ENCODE measurements at places on chromosomes 2 and 18.
A peak's percentile ranks its signal among the peaks of the same experiment; 100 is the strongest.

DNA sequence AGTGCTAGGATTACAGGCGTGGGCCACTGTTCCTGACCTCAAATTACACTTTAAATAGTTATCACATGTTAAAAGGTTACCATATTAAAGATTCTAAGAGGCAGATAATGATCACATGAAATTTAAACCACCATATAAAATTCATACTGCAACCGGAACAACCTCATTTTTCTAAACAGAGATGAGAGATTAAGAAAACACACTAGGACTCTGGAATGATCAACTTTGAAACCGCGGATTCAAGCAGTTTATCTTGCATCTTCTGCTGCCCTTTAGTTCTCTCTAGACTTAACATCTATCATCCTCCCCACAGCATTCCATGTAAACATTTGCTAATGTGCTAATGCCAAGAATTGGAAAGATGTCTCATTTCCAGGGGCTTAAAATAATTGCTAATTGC is 115.8 kb downstream of the PIGN start:
- no peak for DNase-seq

DNA sequence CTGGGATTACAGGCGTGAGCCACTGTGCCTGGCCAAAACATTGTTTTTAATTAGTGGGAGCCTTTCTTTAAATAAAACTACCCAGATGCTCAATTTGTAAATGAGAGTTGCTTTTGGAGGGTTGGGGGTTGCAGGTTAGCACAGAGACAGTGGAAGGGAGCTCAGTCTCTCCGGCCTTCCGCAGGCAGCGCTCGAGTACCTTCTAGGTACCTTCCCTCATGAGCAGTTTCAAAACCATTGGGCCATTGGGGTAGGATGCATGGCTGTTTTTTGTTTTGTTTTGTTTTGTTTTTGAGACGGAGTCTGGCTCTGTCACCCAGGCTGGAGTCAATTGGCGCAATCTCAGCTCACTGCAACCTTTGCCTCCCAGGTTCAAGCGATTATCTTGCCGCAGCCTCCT is 19.0 kb downstream of the SLC66A3 start:
- no peak for DNase-seq

GRCh38 chr2:38740851-38741731 is 10.1 kb downstream of the SRSF7 start:
- DNase-seq = no peak

GRCh38 chr2:179711375-179711774 is 150.0 kb downstream of the ZNF385B start:
- no peak for DNase-seq

DNA sequence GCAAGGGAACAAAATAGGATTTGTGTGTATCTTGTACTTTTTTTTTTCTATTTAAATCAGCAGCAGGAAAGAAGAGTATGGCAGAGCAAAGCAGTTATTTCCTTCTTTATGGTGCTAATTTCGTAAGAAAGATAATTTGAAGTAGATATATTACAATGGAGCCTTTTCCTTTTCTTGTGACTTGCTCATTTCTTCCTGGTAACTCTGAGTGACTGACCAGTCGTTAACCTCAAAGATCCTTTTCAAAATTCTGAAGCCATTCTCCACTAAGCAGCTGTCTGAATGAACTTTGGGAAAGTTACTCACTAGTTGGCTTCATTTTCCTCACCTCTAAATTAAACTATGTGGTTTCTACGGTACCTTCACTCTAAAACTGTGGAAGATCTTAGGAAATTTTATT is 24.6 kb downstream of the AFTPH start:
- DNase-seq = no peak

- DNase-seq = no peak
Observed at GRCh38 chr2:12624905-12625598, 91.7 kb upstream of the TRIB2 start.

DNA sequence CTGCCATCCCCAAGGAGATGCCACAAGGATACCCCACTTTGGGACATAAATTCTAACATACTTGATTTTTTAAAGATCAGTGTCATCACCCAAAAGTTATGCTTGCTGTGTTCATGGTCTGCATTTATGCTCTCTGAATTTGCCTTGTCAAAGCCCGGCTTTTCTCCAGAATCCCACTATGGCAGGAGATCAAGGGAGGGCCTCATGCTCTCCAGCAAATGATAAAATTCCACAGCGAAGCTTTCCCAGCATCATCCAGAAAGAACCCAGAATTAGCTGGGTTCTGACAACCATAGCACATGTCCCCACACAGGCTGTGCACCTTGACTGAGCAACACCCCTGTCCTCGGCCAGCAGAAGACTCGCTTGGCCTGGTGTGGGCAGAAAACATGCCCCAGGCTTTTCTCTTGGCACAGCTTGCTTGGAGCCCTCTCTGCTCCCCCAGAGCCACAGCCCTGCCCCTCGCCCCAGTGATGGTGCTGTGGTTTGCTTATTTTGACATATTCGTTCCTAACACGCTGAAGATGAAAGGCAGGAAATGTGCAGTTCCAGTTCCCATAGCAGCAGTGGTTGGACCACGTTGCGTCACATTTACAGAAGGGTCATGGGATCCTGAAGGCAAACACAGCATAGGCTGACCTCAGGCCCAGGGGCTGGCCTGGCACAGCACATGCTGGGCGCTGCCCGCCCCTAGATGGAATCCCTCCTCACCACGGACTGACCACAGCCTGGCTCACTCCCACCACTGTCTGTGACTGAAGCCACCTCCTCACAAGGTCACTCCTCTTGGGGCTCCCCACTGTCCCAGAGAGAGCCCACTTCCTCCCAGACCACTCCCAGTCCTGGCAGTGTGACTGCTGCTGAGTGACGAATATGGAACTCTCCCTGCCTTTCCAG is 14.1 kb upstream of the CHRNA1 start:
- peak; percentile 74 for DNase-seq

GRCh38 chr18:33923980-33924379 is 300.7 kb downstream of the NOL4 start:
- DNase-seq = no peak

GRCh38 chr2:199943373-199943772 is 11.9 kb downstream of the TYW5 start:
- DNase-seq = no peak

GRCh38 chr2:168230389-168230788 is 17.0 kb downstream of the STK39 start:
- no peak for DNase-seq

DNA sequence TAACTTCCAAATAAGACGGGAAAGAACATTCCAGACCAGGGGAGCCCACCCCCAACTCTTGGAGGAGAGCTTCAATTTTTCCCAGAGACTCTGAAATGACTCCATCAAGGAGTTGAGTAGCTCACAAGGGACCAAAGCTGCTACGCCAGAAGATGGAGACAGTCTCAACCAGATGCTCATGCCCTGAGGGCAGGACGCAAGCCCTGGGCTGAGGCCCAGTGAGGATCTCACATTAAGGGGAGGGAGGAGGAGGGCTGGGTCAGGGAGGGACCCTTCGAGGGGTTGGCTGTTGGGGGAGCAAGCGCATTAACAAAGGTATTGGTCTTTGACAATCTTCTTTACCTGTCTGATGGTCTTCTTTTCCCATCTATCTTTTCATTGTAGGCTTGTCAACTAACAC is 141.3 kb upstream of the SLC1A4 start:
- DNase-seq = no peak

- DNase-seq = no peak
Observed at GRCh38 chr2:218002845-218003180, at the start of gene TNS1. Gene TNS1 (minus strand): TSS chr2:218002995. CDS start chr2:218002872, 123 bp downstream.

GRCh38 chr18:6683112-6683876 is 46.2 kb upstream of the ARHGAP28 start:
- no peak for DNase-seq

GRCh38 chr2:99461828-99462483 is 27.9 kb downstream of the REV1 start:
- DNase-seq = no peak

GRCh38 chr2:107338059-107338458 is 452.1 kb upstream of the ST6GAL2 start:
- DNase-seq = no peak

DNA sequence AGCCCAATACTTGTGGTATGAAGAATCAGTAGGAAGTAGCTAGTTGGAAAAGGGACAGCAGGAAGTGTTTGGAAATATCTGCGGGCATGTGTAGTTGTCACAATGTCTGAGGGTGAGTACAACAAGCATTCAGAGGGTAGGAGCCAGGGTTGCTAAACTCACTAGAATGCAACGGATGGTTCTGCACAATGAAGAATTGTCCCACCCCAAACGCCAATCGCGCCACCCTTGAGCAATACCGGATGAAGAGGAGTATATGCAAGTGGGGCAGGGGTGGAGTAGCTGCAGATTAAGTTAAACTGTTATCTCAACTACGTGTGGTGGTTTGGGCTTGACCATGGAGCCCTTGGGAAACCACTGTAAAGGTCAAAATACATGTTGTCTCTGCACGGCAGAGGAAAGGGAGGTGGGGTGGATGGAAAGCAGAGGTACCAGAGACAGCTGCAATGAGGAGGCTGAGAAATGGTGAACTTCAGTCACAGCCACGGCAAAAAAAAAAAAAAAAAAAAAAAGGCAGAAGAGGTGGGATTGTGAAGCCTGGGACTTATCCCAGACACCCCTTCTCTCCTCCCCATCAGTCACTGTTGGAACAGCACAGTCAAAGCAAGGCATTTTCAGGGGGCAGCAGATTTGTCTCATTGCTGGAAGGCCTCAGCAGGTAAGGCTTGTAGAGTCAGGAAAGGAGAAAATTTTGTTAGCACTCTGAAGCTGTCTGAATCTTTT is 5.2 kb downstream of the CCL20 start:
- no peak for DNase-seq

GRCh38 chr2:45723857-45724256 is 72.4 kb downstream of the PRKCE start:
- DNase-seq = no peak

GRCh38 chr2:11805920-11806319 is 59.5 kb downstream of the LPIN1 start:
- DNase-seq = no peak

DNA sequence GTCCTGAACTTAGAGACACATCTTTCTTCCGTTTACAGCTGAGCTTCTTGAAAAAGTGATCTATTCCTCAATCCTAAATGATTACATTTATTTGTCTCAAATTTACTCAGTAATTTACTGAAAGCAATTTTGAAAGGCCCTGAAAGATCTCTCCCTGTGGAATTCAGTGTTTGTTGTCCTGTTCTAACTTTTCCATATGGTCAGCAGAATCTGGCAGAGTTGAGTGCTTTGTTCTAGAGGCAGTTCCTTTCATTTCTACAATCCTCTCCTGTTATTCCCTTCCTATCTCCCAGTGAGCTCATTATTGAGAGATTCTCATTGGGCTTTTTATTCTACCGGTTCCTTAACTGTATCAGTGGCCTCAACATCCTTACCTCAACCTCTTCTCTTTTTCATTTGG is 36.5 kb upstream of the REG3G start:
- no peak for DNase-seq

DNA sequence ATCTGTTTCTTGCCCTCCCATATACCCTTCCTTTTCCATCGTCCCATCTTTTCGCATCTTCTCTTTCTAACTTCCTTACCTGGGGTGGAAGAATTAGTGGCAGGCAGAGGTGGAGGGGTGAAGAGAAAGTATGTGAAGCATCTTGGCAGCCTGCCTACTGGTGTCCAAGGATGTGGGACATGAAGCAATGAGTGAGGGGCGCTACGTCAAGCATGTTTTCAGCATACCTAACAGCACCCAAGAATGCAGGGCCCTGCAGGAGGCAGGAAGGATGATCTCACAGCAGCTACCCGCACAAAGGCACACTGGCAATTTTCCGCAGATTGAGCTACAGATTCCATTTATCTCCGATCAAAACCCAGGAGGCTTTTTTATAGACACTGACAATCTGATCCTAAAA is 42.2 kb downstream of the METTL4 start:
- DNase-seq = no peak

GRCh38 chr2:103789381-103790095 is 1027.7 kb downstream of the TMEM182 start:
- no peak for DNase-seq

GRCh38 chr18:32346671-32347070 is 124.0 kb downstream of the GAREM1 start:
- no peak for DNase-seq

- peak; percentile 49 for DNase-seq
Observed at GRCh38 chr2:23925702-23926289, 1.1 kb downstream of the ATAD2B start.

- no peak for DNase-seq
Observed at GRCh38 chr2:23107327-23107941, 277.5 kb upstream of the KLHL29 start.

- no peak for DNase-seq
Observed at GRCh38 chr2:221431477-221431876, 140.6 kb downstream of the EPHA4 start.

GRCh38 chr2:156890529-156891148 is 366.9 kb upstream of the GALNT5 start:
- DNase-seq = no peak

GRCh38 chr18:41681138-41681880 is 273.7 kb upstream of the PIK3C3 start:
- no peak for DNase-seq

DNA sequence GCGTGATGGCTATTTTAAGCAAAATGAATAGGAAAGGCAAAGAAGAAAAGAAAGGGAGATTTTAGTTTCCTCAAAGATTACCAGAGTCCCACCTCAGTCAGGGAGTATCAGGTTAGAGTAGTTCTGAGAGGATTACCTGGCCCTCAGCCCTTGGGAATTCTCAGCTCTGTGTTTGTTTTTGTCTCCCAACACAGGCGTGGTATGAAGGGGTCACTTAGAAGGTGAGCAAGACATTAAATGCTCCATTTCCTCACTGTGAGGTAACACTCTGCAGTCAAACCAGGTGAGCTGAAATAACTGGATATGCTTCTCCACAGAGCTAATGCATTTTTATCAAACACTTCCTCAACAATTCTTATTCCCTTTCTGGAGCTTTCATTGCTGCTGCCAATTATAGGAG is 232.2 kb downstream of the IKZF2 start:
- no peak for DNase-seq

DNA sequence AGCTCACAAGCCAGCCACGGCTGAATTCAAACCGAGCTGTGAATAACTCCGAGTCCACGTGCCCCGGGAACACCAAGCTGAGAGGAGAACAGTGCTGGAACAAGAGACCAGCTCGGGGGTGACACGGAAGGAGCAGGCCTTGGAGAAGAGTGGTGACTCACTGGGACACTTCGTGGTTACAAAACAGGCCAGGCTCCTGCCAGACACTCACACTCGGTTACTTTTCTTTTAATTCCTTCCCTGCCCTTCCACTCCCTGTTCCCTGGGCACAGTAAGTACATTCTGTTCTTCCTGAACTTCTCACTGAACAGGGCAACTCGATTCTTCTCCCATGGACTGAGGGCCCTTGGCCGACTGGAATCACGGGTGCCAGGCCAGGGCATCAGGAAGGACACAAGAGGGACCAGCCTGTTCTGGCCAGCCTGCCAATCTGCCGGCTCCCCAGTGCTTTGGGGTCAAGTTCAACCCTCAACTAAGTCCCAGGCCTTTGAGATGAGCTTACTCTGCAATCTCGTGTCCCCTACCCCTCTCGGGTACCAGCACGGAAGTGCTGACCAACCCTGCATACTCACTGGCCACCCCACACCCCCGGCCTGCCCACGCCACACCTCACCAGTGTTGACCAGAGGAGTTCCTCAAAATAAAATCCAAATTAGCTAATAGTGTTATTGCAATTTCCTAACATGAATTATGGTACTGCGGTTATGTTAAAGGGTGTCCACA is 87.5 kb downstream of the TFCP2L1 start:
- no peak for DNase-seq
